Activated CD8-positive, alpha-beta memory T cell treated with anti-CD3 and anti-CD28 coated beads, Interleukin-2, amount 50 U/mL, for 4 hours (primary cell): ENCODE measurements at places on chromosomes 2 and 18.

GRCh38 chr2:8627692-8628085 lies 54.2 kb upstream of the ID2 start:
- no peak for DNase-seq

DNA sequence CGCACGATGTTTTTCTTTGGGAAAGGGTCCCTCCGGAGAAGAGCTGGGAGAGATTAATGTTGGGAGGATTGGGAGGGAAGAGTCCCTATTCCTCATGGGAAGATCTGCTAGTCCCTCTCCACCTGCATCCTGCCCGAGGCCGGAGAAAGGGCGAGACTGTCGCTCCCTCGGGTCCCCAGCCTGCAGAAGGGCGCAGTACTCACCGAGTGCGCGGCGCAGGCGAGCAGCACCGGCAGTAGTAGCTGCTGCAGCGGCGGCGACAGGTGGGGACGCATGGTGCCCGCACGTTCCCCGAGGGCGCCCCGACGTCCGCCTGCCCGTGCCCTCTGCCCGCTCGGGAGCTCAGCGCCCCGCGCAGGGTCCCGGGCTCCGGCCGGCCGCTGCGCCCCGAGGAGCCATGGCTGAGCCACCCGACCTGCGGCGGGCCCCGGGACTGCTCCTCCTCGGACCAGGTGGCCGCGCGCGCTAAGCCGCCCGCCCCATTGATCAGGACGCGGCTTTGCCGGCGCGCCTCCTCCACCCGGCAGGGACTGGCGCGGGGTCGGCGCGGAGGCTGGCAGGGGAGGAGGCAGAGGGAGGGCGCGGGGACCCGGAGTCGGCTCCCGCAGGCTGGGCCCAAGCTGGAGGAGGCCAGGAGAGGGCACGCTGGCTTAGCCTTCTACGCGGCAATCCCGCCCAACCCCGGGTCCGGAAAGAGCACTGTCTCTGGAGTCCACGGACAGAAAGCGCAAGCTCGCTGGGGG lies at the start of gene SCTR:
TSS of gene SCTR (minus strand) at position 532 of the 743 bp plus-strand sequence. CDS start at position 275, 257 bp downstream.
- DNase-seq, result no peak

DNA sequence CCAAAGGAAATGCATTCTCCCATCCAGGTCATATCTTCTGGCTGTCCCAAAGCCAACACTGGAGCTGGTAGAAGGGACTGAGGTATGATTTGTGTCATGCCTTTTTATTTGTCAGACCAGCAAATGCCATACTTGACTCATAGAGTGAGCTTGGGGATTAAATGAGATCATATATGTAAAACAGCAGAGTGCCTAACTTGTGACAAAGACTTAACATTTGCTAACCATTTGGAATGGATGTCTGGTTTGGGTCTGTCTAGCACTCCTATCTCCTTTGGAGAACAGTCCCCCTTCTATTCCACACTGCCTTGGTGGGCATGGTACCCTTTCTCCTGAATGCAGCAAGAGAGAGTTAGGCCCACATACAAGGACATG lies 128.5 kb upstream of the LGALSL start:
- no peak for DNase-seq

DNA sequence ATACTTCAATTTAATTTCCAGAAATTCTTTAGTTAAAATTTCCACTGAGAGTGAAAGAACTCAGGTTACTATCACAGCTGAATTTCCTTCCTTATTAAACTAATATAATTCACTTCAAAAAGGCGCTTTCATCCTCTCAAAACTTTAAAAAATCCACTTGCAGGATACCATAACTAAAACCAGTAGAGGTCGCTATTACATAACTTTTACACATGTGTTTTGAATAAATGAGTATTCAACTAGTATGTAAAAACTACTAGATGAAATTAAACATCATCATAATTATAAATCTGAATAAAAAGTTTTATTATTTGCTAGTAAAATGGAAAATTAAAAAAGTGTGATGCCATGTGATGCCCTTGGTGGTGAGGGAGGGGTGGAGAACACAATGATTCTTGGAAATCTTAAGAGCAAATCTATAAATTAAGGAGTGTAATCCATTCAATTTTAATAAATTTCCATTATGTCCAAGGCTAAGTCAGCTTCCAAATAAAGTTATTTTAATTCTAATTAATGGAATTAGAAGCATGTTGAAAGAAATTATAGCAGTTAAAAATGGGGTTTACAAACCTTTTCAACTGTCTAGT lies 61.4 kb downstream of the SOS1 start:
- no peak for DNase-seq

- no peak for DNase-seq
These were observed 771.6 kb downstream of the DPP10 start for GRCh38 chr2:115214050-115214449.

DNA sequence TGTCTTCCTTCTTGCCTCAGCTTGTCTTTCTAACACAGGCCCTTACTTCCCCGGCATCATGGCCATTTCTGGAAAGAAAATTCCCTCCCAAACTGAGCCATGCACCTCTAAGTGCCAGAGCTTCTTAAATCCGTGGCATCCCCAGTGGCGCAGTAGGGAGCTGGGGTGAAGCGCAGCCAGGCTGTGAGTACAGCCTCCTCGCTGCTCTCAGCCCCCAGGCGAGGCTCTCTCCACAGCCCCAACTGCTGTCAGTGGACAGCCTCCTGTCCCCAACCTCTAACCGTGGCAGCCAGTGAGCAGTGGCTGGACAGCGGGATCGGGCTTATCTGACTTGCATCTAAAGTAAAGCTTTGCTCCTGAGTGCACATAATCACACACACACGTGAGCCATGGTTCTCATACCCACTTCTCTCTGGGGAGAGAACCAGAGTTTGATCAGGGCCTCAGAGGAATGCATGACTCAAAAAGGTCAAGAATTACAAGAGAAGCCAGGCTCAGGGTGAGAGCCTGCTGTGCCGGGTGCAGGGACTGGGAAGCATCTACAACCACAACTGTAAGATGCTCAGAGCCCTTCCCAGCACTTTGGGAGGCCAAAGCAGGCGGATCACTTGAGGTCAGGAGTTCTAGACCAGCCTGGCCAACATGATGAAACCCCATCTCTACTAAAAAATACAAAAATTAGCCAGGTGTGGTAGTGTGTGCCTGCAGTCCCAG lies 50.7 kb downstream of the SFXN5 start:
- no peak for DNase-seq

GRCh38 chr18:8890957-8891464 lies 185.7 kb downstream of the MTCL1 start:
- no peak for DNase-seq

DNA sequence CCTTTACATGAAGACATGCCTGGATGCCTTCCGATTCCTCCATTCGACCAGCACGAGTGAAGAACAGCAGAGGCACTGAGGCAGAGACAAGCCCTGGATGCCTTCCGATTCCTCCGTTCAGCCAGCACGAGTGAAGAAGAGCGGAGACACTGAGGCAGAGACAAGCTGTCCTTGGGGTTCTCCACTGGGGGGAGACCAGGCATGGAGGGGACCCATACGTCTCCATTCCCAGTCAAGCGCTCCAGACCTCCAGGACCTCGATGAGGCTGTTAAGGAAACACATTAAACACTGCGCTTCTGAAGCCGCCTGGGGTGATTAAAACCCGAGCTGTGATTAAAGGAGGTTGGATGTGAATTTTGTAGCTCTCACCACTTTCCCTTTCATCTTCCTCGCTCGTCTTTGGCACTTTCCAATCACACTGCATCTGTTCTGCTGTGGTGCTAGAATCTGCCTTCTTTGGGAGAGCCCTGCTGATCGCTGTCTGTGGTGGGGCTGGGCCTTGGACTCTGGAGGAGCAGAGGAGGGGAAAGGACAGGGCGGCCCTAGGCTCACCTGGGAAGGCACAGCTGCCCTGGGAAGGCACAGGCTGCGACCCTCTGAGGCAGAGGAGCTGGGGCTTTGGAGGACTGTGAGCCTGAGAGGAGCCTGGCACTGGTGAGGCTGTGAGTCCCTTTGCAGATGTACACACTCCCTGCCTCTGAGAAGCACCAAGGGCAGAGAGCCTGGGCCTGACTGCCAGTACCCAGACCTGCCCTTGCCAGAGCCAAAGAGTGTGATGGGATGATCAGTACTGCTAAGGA lies 463.1 kb upstream of the HS6ST1 start:
- no peak for DNase-seq

- peak; percentile 61 for DNase-seq
These were observed 26.0 kb downstream of the CTAGE1 start for GRCh38 chr18:22391407-22392345.

DNA sequence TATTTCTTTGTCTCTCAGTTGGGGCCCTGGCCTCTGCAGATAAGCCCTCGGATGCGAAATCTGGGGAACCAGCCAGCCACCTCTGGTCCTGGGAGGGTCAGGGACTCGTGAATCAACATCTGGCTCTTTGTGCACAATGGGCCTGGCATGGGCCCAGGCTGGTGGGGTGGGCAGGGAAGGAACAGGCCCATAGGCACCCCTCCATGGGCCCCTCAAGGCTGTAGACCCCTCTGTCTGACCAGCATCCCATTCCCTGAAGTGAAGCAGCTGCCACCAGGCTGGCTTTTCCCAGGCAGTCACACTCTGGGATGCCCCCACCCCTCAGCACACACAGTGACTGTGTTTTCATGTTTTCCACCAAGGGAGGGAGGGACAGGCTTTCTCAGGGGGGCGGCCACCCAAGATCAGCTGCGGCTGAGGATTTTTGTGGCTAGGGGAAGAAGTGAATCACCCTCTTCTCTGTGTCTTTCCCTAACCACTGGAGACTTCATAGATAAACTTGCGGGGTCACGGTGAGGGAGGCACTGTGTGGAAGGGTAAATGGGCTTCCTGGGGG lies 166.0 kb downstream of the AGAP1 start:
- DNase-seq, result no peak

GRCh38 chr2:122652670-122653069 lies 897.2 kb downstream of the TSN start:
- no peak for DNase-seq

GRCh38 chr2:63614448-63614968 lies 25.7 kb downstream of the MDH1 start:
- no peak for DNase-seq

DNA sequence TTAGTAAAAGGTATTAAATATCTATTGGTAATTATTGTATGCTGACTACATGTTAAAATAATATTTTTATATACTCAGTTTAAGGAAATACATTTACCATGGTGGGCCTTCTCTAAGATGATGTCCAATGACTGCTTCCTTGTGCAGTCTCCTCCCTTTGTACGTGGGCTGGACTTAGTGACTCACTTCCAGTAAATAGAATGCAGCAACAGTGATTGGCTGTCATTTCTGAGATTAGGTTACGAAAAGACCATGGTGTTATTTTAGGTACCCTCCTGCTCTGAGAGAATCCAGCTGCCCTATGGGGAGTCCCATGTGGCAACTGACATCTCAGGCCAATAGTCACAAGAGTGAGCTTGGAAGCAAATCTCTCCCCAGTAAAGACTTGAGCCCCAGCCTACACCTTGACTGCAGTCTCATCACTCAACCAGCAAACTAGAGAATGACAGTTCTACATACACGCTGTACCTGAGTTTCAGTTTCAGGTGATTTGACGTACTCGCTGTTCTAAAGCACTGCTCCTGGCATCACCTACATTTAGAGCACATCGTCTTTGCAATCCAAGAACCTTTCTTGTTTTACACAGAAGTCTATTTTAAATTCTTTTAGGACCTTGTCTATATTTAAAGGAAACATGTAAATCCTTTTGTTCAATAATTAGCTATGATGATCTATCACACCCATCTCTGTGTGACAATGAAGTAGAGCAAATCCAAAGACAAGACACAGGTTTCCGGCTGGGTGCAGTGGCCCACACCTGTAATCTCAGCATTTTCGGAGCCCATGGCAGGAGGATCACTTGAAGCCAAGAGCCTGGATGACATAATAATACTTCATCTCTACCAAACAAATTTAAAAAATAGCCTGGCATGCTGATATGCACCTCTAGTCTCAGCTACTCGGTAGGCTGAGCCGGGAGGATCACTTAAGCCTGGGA lies 87.2 kb downstream of the COBLL1 start:
- DNase-seq, result no peak

GRCh38 chr2:11812466-11813248 lies 66.2 kb downstream of the LPIN1 start:
- no peak for DNase-seq

DNA sequence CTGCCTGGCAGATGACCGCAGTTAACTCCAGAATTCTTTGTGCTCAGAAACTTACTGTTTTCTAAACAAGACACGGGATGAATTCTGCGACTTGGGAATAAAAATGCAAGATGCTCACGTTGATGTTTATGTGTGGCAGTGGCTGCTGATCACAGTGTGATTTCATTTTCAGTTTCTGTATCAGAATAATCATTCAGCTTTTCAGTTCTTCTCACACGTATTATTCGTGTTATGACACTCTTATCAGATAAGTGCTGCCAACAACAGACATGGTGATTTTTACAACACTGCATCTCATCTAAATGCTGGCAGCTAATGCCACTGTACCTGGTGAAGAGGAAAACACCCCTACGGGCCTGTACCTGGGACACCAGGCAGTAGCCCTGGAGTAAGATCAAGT lies 272.9 kb upstream of the REV1 start:
- DNase-seq, result no peak

DNA sequence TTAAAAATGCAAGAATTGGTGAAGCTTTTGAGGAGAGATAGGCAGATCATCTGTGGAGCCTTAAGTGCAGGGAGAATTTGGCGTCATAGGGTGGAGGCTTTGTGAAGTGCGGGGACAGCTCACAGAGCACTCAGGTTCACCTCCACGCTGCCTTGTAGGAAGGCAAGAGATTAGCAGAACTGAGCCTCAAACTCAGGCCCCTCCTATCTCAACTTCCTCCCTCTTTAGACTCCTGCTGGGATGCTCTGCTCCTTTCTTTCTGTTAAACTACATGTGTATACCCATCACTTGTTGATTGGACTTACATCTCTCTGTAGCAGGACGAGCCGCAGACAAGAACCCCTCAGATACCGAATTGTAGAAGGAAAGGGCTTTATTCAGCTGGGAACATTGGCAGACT lies 422.2 kb downstream of the SETBP1 start:
- no peak for DNase-seq

DNA sequence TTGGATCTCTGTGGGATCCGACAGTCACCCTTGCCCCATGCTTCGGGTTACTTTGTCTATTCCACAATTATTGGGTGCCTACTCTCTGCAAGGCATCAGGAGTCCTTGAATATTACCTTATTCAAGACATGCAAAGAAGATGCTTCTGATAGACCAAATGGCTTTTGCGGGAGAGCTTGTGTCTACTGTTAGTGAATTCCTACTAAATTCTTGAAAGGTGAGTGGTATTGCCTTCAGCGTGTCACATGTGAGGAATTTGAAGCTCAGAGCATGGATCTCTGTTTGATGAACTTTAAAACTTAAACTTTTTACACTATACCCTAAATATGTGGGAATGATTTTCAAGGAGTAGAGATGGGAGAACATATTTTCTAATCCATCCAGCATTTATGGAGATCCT lies 184.4 kb downstream of the LTBP1 start:
- no peak for DNase-seq

- no peak for DNase-seq
These were observed 409.0 kb downstream of the LPIN1 start for GRCh38 chr2:12155303-12156051.

DNA sequence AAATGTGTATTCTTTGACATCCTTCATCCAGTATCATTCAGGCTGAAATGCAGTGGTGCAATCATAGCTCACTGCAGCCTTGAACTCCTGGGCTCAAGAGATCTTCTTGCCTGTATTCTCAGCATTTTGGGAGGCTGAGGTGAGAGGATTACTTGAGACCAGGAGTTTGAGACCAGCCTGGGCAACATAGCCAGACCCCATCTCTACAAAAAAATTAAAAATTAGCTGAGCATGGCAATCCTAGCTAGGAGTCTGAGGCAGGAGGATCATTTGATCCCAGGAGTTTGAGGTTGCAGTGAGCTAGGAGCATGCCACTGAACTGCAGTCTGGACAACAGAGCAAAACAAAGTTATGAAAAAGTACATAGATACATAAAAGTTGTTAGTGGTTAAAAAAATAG lies 24.1 kb downstream of the SANBR start:
- DNase-seq, result no peak
